ENCODE measurements at places on chromosomes 7 and 10. TPM values are rescaled to one million over a fixed set of nuclear protein-coding genes. Genes with fewer than 3 reads are reported as not detected.

GRCh38 chr10:78205457-78206016 is 171.9 kb downstream of the RPS24 start:
- H3K27ac ChIP-seq, result no peak overlapping the region
- H3K27me3 ChIP-seq, result no peaks in the 10 kb centered on the region
- H3K4me3 ChIP-seq, result no peak overlapping the region
- no peaks in the 10 kb centered on the region for H3K4me1 ChIP-seq
- H3K36me3 ChIP-seq, result no peaks in the 10 kb centered on the region
- DNase-seq, result no peak

DNA sequence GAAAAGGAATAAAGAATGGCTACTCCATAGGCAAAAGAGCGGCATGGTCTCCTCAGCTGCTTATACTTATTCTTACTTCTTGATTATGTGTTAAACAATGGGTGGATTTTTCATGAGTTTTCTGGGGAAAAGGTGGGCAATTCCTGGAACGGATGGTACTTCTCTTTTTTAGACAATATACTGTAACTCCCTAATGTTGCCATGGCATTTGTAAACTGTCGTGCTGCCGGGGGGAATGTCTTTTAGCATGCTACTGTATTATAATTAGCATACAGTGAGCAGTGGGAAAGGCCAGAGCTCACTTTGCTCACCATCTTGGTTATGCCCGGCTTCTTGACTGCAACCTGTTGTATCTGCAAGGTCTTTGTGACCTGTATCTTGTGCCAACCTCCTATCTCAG is 372.1 kb upstream of the AKR1E2 start:
- no peak overlapping the region for H3K4me3 ChIP-seq
- no peaks in the 10 kb centered on the region for H3K36me3 ChIP-seq
- no peak overlapping the region for H3K27ac ChIP-seq
- H3K4me1 ChIP-seq, result no peaks in the 10 kb centered on the region

- H3K27me3 ChIP-seq, result no peaks in the 10 kb centered on the region
- no peak overlapping the region for H3K4me3 ChIP-seq
- DNase-seq, result no peak
- no peaks in the 10 kb centered on the region for H3K36me3 ChIP-seq
- no peaks in the 10 kb centered on the region for H3K4me1 ChIP-seq
Measured at GRCh38 chr10:78616125-78616695, 452.6 kb upstream of the ZMIZ1 start.

DNA sequence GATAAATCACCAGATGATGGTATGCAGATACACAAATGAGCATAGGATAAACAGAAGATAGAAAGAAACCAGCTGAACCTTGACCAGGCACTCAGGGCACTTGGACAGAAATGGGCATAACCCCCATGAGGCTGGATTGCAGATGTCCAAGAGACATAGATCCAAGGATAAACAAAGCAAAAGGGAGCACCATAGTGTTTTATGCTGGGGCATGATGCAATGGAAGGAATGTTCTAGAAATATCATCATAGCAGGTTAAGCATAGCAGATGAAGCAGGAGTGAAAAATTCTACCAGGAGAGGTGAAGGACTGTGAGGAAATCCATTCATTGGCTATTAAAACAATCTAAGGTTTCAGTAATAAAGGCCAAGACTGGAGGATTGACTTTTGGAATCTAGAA is 70.5 kb upstream of the TES start:
- no peak for DNase-seq
- no peak overlapping the region for H3K4me3 ChIP-seq
- no peaks in the 10 kb centered on the region for H3K36me3 ChIP-seq
- no peak overlapping the region for H3K27ac ChIP-seq
- no peaks in the 10 kb centered on the region for H3K27me3 ChIP-seq
- H3K4me1 ChIP-seq, result no peaks in the 10 kb centered on the region

DNA sequence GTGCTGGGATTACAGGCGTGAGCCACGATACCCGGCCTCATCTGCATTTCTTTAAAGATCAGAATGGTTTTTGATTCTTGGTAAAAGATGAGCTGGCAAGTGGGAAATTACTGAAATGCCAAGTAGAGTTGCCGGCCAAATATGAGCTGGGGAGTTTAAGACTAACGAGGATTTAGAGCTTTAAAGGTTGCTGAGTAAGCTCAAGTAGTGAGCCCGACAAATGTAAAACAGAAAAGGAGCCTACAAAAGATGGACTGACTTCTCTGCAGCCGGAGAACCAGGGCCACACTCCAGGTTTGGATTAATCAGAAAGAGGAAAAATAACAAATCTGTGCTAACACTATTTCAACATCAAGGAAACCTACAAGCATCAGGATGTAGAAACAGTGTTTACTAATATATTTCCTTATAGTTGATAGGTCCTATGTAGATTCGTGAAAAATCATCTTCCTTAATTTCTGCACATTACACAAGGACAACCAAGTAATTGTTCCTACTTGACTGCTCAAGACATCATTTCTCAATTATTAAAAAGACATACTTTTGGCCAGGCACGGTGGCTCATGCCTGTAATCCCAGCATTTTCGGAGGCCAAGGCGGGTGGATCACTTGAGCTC is 49.6 kb downstream of the MPP7 start:
- H3K36me3 ChIP-seq, result no peaks in the 10 kb centered on the region
- peaks cover 4% of the 10 kb centered on the region for H3K27me3 ChIP-seq
- no peak overlapping the region for H3K4me3 ChIP-seq
- no peak for DNase-seq
- no peaks in the 10 kb centered on the region for H3K4me1 ChIP-seq

- no peaks in the 10 kb centered on the region for H3K4me1 ChIP-seq
- H3K4me3 ChIP-seq, result no peak overlapping the region
- H3K27me3 ChIP-seq, result no peaks in the 10 kb centered on the region
- no peaks in the 10 kb centered on the region for H3K36me3 ChIP-seq
- DNase-seq, result no peak
- no peak overlapping the region for H3K27ac ChIP-seq
Measured at GRCh38 chr7:87448388-87448787, 27.1 kb downstream of the ABCB4 start.

- DNase-seq, result no peak
- no peaks in the 10 kb centered on the region for H3K4me1 ChIP-seq
- no peaks in the 10 kb centered on the region for H3K36me3 ChIP-seq
- H3K27ac ChIP-seq, result no peak overlapping the region
- H3K27me3 ChIP-seq, result no peaks in the 10 kb centered on the region
- H3K4me3 ChIP-seq, result no peak overlapping the region
Measured at GRCh38 chr10:49162063-49162462, 26.1 kb downstream of the TMEM273 start.

DNA sequence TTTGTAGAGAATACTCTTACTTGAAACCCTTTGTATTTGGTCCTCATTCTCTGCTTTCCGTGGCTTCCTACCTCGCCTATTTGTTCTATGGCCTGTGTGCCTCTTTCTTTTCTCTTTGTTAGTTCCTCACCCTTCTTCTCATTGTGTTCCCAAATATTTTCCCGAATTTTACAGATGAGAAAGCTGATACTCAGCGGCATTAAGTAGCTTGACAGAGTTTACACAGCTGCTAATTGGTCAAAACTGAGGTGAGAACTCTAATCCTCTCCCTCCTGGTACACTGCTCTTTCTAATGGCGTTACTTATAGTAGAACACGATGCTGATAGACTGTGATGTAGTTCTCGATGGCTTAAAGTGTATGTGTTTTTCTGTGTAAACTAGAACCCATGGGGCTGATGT is 80.7 kb upstream of the HDAC9 start:
- no peaks in the 10 kb centered on the region for H3K36me3 ChIP-seq
- no peak overlapping the region for H3K27ac ChIP-seq
- no peak overlapping the region for H3K4me3 ChIP-seq
- no peak for DNase-seq

GRCh38 chr7:66913118-66914037 is 7.6 kb upstream of the TMEM248 start:
- H3K36me3 ChIP-seq, result no peaks in the 10 kb centered on the region
- no peak overlapping the region for H3K4me3 ChIP-seq
- no peak overlapping the region for H3K27ac ChIP-seq
- no peak for DNase-seq
- H3K27me3 ChIP-seq, result no peaks in the 10 kb centered on the region
- H3K4me1 ChIP-seq, result no peaks in the 10 kb centered on the region

DNA sequence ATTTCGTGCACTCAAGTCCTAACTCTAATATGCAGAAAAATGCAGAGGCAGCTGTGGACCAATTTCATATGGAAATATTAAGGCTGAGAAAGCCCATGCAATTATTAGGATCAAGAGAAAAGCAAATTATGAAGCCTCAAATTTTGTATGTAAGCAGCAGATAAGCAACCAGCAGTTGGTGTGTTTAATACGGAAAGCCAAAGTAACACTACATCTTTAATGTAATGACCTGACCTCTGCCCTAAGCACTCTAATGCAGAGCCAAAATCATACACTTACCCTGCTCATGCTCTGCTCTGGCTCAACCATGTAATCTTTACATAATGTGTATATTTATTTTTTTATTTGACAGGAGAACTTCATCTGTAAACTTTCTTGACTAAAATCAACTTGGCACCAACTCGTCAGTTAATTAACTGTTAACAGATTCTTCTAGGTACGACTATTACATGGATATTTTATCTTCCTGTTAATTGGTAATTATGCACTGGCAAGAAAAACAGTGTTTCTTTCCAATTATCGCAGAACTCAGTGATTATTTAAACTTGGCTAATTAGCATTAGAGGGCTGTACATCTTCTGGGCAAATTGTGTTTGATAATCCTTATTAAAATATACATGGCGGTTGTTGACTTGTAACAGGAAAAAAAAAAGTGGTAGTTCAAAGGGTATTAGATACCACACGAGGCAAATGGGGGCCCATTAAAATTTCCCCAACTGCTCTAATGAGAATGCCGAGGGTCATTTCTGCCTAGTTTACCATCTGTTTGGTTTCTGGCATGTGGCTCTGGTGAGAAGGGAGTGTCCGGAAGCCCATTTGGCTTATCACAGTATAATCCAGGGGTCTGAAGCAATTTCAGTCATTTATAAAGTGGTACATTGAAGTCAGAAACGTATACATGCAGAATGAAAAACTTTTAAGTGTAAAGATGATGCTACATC is 94.5 kb downstream of the RELN start:
- no peak overlapping the region for H3K27ac ChIP-seq
- H3K27me3 ChIP-seq, result no peaks in the 10 kb centered on the region
- no peaks in the 10 kb centered on the region for H3K36me3 ChIP-seq
- no peak overlapping the region for H3K4me3 ChIP-seq

DNA sequence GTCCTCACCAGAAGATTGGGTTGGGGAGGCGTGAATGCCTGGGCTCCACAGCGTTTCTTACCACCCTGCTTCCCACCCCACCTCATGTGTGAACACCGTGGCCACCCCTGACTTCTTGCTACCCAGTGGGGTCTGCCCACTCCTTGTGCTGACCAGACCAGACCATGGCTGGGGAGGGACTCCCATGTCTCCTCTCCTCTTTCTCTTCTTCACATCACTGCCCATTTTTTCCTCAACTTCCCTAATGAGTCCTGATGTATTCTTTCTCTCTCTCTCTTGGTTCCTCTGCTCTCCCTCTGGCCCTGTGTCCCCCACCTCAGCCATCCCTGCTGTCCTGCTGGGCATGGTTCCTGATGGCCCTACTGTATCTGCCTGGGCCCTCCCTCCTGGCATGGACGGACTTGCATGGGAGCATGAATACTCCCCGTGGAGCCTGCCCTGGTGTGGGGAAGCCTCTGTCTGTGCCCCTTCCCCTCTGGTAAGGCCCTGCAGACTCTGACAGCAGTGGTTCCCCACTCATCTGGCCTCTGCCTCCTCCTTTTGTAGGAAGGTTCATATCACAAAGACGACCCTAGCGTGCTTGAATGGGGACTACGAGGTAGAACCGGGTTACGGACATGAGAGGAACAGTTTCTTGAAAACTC is 85.5 kb downstream of the ADCY1 start:
- no peaks in the 10 kb centered on the region for H3K27me3 ChIP-seq
- H3K27ac ChIP-seq, result no peak overlapping the region
- H3K4me1 ChIP-seq, result no peaks in the 10 kb centered on the region
- H3K36me3 ChIP-seq, result no peaks in the 10 kb centered on the region
- no peak overlapping the region for H3K4me3 ChIP-seq

DNA sequence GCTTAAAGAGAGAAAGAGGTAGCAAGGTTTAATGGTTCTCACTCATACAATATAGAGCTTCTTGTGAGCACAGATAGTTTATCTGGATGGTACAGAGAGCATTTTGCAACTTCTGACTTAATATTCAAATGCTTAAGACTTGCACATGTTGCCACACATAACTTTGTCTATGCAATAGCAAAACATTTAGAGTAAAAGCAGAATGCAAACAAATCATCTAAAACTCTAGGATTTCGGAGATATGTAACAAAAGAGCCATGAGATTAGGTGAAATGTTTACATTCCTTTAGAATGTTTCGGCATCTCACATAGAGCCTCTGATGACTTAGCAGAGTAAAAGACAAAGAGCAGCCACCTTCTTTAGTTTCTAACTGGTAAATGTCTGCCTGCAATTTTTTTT is 717.1 kb upstream of the LRRN3 start:
- H3K4me3 ChIP-seq, result no peak overlapping the region
- no peak for DNase-seq
- H3K27me3 ChIP-seq, result no peaks in the 10 kb centered on the region
- H3K36me3 ChIP-seq, result no peaks in the 10 kb centered on the region
- no peak overlapping the region for H3K27ac ChIP-seq

GRCh38 chr10:31098046-31098445 is 66.4 kb upstream of the ZNF438 start:
- H3K27ac ChIP-seq, result no peak overlapping the region
- H3K27me3 ChIP-seq, result no peaks in the 10 kb centered on the region
- DNase-seq, result no peak

DNA sequence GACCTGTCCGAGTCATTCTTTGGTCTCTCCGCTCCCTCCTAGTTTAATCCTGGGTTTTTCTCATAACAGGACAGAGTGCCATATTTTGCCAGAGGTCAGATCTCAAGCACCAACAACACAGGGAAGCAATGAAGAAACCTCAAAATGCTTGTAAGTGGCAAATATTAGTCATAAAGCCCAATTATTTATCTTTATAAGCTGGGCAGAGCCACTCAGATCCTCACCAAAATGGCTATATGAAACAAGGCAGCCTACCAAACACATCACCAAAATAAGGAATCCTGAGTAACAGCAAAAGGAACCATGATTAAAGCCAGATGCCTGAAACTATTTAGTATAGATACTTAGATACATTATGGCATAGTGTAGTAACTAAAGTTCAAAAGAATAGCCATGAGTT is 4.7 kb downstream of the ECD start:
- H3K4me3 ChIP-seq, result no peak overlapping the region
- peaks cover 17% of the 10 kb centered on the region for H3K4me1 ChIP-seq
- peaks cover 33% of the 10 kb centered on the region for H3K36me3 ChIP-seq
- H3K27me3 ChIP-seq, result no peaks in the 10 kb centered on the region
- H3K27ac ChIP-seq, result no peak overlapping the region
- no peak for DNase-seq

Gene DYDC2
- total RNA-seq, result not detected

Gene PNLIPRP3
- 0.20 TPM for total RNA-seq
